Activated CD4-positive, alpha-beta T cell treated with anti-CD3 and anti-CD28 coated beads, Interleukin-2, amount 50 U/mL, for 1 hour (primary cell): ENCODE measurements at places on chromosomes 11 and 22.

- DNase-seq = no peak
Measured at GRCh38 chr11:115321605-115322289, 182.5 kb downstream of the CADM1 start.

DNA sequence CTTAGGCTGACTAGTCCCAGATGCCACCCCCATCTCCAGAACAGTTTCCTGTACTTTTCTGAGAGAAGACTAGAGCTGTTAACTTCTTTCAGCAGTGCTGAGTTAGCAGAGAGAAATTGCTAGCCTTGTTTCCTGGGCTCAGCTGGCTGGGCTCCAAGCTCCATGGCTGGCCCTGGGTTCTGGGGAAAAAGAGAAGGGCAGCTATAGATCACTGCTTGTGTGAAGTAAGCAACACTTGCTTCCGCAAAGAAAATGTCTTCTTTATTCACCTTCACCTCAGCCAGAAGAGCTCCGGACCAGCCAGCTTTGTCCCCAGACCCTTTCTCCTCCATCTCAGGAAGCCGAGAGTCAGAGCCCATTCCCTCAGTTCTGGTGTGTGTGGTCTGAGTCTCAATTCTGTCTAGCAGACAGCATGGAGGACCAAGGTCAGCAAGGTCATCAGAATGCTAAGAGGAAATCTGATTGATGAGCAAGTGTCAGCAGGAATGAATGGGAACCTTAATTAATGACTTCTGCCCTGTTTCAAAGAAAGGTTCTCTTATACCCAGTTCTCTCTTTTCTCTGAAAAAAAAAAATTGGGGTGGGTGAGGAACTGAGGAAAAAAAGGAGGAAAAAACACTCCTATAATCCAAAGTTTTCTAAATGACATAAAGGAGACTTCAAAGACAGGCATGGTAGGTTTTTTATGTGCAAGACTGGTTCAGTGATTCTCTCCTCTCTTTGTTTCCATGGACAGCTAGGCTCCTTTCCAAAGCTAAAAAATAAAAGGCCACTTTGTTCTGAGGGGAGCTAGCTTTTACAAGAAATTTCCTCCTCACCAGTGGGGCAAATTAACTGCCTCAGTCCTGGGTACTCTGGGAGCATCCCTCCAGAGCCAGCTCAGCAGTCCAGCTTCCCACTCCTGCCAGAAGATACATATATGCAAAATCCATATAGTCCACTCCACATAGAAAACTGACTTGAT is 63.6 kb upstream of the FAM181B start:
- DNase-seq = no peak

- peak; percentile 99 for DNase-seq
Measured at GRCh38 chr22:38700789-38701628, at the start of gene JOSD1. Gene JOSD1, minus strand, starts transcription at chr22:38700943. Its CDS starts 956 bp downstream, at chr22:38699987.

GRCh38 chr11:73218106-73218829 is at the start of gene P2RY2:
Gene P2RY2, plus strand, starts transcription at chr11:73218281. Its CDS starts 15,879 bp downstream, at chr11:73234160.
- peak; percentile 7 for DNase-seq

GRCh38 chr22:41995211-41995610 is 3.4 kb upstream of the WBP2NL start:
- no peak for DNase-seq

- no peak for DNase-seq
Measured at GRCh38 chr11:27795955-27796861, 96.0 kb upstream of the BDNF start.

- DNase-seq = no peak
Measured at GRCh38 chr22:21803811-21804249, 63.6 kb downstream of the MAPK1 start.
